ENCODE measurements at places on chromosomes 12 and 14.

GRCh38 chr12:127083008-127083949 is 1183.7 kb upstream of the TMEM132C start:
- peak; percentile 96 for ATAC-seq

- ATAC-seq = no peak
Observed at GRCh38 chr14:100536121-100536510, 51.1 kb downstream of the BEGAIN start.

DNA sequence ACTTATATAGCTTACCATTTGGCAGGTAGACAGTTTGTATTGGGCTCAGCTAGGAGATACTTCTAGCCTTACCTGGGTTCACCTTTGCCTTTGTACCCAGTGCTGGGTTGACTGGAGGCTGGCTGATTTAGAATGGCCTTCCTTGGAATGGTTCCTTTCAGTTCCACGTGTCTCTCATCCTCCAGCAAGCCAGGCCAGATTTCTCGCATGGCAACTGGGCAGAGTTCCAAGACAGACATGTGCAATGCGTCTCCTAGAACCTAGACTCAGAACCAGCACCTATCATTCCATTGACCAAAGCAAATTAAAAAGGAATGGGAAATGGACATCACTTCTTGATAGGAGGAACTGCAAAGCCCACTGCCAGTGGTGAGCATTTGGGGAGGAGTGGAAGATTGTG is 79.1 kb upstream of the BDKRB2 start:
- no peak for ATAC-seq

DNA sequence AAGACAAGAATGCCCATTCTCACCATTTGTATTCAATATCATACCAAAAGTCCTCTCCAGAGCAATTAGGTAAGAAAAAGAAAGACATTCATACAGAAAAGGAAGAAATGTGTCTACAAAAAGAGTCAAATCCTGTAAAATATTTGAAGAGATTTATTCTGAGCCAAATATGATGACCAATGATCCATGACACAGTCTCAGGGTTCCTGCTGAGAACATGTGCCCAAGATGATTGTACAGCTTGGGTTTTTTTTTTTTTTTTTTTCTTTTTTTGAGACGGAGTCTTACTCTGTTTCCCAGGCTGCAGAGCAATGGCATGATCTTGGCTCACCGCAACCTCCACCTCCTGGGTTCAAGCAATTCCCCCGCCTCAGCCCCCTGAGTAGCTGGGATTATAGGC is 296.2 kb downstream of the C12orf75 start:
- ATAC-seq = no peak

DNA sequence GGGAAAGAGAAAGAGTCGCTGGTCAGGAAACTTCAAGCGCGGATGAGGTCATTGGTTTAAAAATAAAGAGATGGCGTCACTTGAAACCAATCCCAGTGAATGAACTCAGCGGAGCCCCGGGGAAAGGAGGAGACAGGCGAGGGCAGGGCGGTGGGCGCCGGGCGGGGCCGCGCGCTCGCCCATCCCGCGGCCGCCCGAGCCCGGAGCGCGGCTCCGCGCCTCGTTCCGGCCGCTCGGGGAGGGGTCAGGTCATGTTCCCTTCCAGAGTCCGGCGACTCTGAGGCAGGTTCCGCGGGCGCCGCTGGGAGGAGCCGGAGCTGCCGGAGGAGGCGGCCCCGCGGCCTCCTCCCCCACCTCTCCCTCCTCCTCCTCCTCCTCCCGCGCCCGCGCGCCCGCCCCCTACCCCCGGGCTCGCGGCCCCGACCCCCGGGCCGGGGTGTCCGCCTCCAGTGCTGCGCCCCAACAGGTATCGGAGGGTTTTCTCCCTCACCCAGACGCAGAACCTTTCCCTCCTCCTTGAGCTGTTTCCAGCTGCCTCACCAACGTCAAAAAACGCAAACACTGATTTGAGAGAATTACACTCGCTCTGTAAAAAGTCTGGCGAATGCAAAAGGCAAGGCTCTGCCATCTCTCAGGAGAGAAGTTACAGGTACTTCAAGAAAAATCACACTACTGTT is at the start of gene DUSP16:
Gene DUSP16 (minus strand): TSS at position 279 of the 677 bp plus-strand sequence. CDS start 41,765 bp downstream, outside the sequence.
- peak; percentile 96 for ATAC-seq

- ATAC-seq = no peak
Observed at GRCh38 chr14:73438993-73439392, 19.4 kb downstream of the NUMB start.

GRCh38 chr14:26597071-26597588 is 703 bp downstream of the NOVA1 start:
- no peak for ATAC-seq

DNA sequence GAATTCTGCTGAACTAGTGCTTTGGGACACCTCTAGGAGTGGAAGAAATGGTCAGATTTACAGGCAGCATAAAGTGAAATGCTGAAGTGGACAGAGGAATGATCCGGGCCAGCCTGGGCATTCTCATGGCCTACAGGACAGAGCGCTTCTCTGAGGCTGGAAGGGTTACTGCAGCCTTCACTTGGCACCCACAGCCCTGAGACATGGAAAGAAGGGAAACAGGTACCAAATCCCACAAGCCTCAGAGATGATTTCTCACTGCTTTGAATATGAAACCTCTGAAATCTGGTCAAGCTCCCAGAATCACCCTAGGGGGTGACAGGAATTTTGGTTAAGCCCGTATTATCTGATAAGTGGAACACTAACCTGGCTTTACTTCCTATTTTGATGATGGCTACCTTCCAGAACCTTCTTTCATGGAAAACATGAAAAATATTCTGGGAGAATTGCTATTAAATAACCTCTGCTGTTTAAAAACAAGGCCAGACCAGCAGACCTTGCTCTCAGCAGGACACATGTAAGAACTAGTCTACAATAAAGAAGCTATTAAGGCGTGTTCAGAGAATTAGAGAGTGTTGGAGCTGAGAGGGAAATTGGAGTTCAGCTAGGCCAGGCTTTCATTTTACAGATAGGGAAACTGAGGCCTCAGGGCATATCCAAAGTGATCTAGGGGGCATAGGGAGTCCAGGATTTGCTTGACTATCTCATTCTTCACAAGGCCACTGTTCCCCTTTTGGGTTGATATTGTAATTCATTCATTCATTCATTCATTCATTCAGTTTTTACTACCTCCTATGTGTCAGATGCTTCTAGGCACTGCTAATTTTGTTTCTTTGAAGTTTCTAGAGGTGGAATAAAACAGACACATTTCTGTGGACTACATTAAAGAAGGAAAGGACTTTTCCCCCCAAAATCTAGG is 281.5 kb downstream of the ZFP36L1 start:
- no peak for ATAC-seq

- ATAC-seq = no peak
Observed at GRCh38 chr12:64019101-64019500, 174.6 kb downstream of the SRGAP1 start.

GRCh38 chr12:85253853-85254252 is 26.2 kb upstream of the ALX1 start:
- ATAC-seq = no peak

DNA sequence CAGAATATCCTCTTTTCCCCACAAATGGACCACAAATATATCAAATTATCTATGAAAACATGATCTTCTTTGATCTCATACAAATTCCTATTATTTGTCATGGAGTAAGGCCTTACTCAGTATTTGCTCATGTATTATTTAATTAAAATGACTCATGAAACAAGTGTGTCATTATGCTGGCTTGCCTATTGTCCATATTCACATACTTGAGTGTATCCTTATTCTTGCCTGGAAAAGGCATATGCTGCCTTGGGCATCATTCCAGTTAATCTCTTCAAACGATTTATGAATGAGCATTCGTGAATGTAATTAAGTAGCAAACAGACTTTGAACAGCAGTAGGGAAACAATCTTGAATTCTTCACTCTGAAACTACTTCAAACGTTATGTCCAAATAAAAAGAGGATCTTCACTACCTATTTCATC is 22.6 kb upstream of the SNRPF start:
- ATAC-seq = peak; percentile 88

DNA sequence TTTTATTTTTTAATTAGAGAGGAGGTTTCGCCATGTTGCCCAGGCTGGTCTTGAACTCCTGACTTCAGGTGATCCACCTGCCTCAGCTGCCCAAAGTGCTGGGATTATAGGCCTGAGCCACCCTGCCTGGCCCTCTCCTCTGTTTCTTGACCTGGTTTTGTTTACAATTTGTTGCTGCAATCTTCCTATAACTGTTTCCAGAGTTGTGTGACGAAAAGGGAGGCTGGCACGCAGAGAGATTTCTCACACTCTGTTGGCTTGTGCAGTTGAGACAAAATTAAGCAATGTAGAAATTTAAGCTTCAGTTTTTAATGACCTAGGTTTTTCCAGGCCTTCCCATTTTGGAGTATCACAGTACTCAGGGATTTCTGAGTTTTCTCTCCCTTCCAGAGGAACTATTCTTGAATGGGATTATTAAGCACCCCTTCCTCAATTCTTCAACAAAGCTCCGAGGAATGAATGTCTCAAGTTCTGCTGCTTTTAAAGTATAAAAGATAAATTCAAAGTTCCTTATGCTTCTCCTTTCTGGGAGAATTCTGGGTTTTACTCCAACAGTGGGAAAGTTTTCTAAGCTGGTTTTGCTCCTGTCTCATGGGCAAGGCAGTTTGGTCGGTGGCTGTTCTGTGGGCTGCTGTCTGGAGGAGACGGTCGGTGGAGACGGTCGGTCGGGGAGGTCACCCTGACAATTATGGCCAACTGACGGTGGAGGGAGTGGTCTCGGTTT is 20.4 kb upstream of the FOS start:
- ATAC-seq = no peak

DNA sequence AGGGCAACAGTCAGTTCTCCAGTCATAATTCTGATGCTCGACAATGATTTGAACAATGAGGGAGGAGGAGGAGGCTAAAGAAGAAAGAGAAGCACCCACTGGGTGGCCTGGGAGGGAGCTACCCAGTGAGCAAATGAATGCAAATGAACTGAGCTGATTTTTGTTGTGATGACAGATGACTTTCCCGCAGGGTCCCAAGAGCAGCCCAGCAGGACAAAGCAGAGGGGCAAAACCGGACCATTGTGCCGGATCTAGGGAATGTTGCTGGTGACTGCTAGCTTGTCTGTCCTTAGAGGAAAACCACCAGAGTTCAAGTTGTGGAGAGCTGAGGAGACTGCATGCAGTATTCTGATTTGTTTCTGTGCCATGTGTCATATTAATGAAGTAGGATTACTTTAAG is 162.8 kb downstream of the MON2 start:
- ATAC-seq = peak; percentile 12

DNA sequence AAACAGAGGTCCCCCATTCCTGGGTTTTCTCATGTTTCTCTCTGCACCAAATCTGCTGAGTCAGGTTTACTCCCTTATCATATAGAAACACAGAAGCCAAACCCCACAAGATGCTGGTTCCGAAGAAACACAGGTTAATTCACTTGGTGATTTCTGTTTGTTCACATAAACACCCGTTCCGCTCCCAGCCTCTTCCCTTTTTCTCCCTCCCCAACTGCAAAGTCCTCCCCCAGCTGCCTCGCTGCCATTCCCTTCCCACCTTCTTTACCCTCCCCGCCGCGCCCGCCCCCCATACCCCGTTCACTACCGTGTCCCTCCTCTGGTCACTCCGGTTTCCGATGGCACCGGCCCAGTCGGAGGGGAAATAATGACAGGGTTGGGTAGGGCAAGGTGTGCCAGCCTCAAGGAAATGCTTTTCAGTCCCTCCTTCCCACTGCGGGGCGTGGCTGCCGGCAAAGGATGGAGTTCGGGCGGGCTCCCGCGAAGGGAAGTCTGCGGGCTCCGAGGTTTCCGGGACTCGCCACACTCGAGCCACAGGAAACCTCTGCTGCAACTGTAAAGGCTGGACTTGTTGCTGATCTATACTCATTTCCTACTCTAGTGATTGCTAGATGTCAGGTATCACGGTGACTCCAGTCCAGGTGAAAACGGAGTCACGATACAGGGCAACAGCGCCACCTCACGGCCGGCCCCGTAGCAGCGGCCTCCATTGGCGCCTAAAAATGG is at the start of gene STYK1:
Gene STYK1 (minus strand): TSS at position 394 of the 726 bp plus-strand sequence. CDS start 39,434 bp downstream, outside the sequence.
- peak; percentile 86 for ATAC-seq

DNA sequence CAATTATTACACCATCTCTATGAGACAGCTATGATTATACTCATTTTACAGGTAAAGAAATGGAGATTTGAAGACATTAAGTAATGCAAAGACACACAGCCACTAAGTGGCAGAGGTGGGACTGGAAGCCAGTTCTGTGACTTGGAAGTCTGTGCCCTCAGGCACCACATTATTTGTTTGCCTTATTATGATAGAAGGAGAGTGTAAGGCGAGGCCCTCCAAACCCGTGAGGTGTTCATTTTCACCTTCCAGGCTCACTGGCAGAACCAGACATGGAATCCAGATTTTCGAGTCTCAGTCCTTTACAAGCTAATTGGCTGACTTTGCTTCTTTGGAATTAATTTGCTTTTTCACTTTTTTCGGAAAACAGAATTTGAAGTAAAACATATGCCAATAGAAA is 107.9 kb downstream of the CAND1 start:
- ATAC-seq = no peak

DNA sequence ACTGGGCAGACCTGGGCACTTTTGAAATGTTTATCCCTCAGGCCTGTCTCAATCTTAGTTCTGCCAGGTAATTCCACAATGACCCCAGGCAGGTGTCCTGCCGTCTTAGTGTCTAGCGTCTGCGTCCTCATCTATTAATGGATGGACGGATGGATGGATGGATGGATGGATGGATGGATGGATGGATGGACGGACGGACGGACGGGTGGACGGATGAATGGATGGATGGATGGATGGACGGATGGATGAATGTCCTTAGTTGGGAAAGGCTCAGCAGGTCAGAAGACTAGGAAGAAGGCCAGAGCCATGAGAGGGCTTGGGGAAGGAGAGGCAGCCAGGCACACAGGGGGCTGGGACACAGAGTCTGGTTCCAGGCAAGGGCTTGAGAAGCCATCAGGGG is 141.3 kb downstream of the CALM1 start:
- no peak for ATAC-seq

DNA sequence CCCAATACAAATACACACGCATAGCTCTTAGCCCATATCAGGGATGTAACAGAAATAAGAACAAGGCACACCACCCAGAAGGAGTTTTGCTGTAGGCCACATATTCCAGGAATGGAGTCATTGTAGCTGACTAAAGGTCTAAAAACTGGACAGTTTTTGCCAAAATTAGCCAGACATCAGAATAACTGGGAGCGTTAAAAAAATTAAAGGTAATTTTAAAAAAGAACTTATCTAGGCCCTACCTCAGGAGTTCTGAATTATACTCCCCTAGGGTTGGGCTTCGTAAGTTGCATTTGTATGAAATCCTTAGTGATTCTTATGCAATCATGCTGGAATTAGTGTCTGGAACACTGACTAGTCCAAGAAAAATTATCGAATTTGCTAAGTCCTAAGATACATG is 987.7 kb downstream of the GALC start:
- ATAC-seq = no peak

DNA sequence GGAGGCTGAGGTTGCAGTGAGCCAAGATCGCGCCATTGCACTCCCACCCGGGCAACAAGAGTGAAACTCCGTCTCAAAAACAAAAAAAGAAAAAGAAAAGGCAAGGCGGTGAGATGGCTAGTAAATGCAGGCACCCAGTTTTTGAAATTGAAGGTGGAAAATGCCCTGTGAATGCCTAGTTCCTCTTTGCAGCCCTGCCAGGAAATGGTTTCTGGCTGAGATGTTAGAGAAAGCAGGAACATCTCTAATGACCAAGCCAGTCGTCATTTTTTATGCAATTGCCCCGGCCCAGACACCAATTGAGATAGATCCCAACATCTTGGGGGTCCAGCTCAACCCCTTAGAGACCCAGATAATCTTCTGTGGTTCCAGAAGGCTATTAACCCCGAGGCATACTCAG is 17.0 kb downstream of the SLC8A3 start:
- ATAC-seq = no peak
